ENCODE measurements at places on chromosomes 12 and 14. TPM values are rescaled to one million over a fixed set of nuclear protein-coding genes. Genes with fewer than 3 reads are reported as not detected.
A peak's percentile ranks its signal among the peaks of the same experiment; 100 is the strongest.

The NACA gene
- 1,378 TPM for total RNA-seq

The HNF1A gene
- not detected for total RNA-seq

The SLC7A7 gene
- 27.3 TPM for total RNA-seq

The SERPINA4 gene
- total RNA-seq = not detected

DNA sequence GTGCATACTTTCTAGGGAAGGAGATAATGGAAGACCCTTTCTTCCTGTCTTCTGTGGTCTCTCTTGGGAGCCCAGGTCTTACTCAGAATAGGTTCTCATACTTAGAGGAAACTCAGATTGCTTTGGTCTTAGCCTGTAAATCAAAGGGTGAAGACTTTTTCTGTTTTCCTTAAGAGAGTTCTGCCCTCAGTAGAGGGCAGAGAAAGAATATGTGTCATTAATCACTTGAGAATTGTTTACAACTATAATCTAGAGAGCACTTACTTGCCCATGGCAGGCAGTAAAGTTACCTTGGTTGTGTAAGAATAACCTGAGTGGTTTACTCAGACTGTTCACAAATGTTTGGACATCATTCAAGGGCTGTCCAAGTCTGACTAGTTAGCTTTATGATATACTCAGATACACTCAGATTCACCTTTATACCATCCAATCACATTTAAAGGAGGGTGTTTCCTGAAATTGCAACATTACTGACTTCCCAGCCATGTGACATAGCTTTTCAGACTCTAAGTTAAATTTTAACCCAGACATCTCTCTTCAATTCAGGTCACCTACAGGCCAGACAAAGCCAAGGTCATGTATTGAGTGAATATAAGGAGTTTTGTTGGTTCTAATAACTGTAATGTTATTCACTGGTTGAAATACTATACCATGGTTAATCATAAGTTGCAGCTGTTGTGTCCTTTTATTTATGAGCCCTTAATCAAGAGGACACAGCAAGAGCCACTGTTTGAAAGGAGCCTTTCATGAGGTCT lies 372.2 kb downstream of the RAD51B start:
- no peak for DNase-seq

DNA sequence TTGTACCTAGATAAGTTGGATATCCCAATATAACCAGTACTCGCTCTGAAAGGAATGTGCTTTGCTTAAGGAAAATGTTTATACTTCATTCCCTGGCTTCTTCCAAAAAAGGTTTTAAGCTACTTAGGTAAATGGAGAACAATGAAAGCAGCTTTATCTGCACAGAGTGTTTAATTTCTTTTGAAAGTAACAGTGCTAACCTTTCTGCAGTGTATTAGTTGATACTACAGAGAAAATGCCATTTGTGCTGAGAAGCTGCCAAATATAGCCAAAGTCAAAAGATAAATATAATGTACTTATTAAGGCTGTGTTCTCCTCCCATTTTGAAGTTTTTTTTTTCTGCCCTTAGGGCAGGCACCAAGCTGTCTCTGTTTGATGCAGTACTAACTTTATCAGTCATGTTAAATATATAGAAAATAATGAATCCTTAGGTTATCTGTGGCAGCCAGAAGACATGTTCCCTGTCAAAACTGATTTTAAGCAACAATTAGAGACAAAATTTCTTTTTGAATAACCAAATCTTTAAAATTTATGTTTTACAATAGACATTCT lies 145.4 kb upstream of the KITLG start:
- no peak for DNase-seq

GRCh38 chr14:63209160-63209559 lies 4.9 kb downstream of the RHOJ start:
- no peak for DNase-seq

GRCh38 chr12:79174626-79175025 lies 310.1 kb downstream of the SYT1 start:
- peak; percentile 43 for DNase-seq

Measured in G401 (cell line).